ENCODE measurements at places on chromosomes 3 and 15.

- no peak for DNase-seq
Observed at GRCh38 chr3:98966862-98967546, 65.5 kb upstream of the DCBLD2 start.

DNA sequence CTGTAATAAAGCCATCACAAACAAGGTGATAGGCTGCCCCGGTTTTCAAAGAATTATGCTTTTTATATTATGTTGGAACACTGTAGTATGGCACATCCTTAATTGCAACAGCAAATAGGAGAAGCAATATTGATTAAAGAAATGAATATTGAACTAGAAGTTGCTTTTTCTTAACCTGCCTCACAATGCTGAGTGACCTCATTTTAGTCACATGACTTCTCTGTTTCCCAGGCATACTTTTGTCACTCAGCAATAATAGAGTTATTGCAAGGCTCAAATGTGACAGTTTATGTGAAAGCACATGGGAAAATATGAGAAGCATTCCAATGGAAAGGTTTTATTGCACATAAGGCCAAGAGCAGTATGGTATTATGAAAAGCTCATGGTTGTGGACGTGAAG is 400.7 kb downstream of the FGF12 start:
- no peak for DNase-seq

DNA sequence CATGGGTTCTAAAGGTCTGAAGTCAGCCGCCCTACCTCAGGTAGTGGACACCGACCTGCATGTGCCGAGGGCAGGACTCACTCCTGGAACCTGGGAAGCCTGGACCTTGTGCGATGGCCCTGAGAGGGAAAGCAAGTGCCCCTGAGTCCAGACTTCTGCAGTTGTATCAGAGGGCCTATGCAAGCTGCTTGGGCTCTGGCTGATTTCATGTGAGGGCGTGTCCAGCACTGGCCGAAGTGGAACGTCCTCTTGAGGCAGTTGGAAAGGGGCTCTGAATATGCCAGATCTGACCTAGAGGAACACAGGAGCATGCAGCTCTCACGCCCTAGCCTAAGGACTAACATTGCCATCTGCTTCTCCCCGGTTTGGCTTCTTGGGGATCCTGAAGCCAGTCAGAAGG is 2.5 kb upstream of the CAMP start:
- DNase-seq: no peak

GRCh38 chr15:94265982-94266381 is 34.6 kb downstream of the MCTP2 start:
- DNase-seq: no peak

GRCh38 chr3:87088430-87088992 is 97.6 kb upstream of the VGLL3 start:
- DNase-seq: no peak

DNA sequence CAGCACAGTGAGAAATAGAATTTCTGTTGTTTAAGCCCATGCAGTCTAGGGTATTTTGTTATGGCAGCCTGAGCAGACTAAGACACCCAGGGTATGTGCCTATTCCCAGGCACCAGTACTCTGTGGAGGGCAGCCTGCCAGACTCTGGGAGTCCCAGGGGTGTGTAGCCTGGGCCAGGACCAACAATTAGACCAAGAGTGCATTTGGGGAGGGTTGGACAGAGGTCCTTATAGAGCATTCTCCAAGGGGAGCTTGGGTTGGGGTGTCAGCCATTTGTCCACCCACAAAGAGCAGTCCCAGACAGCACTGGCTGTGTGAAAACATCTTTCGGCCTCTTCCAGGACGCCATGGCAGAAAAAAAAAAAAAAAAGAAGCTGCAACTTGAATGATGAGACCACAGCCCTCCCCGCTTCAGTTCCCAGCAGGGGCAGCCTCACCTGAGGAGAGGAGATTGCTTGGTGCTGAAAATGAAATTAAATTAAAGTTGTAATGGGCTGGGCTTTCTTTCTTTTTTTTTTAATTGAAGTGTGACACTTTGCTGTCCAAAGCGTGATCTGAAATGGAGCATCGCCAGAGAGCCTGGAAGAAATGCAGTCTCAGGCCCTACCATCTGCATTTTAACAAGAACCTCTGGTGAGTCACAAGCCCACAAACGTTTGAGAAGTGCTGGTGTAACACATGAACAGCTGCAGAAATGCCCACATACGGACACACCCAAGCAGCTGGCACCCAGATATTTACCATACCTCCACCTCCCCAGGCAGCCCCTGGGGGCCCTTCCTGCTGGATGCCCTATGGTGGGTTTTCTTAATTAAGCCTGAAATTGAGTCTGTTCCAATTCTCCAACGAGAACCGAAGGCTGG is 21.3 kb upstream of the CAV3 start:
- DNase-seq: no peak

- DNase-seq: peak; percentile 49
Observed at GRCh38 chr15:66882251-66883020, 180.4 kb downstream of the SMAD6 start.

- no peak for DNase-seq
Observed at GRCh38 chr3:101544161-101544850, 17.4 kb upstream of the TRMT10C start.

- DNase-seq: peak; percentile 97
Observed at GRCh38 chr3:107987036-107987939, 103.5 kb downstream of the CD47 start.

GRCh38 chr3:69499899-69500421 is 114.1 kb upstream of the FRMD4B start:
- DNase-seq: no peak

DNA sequence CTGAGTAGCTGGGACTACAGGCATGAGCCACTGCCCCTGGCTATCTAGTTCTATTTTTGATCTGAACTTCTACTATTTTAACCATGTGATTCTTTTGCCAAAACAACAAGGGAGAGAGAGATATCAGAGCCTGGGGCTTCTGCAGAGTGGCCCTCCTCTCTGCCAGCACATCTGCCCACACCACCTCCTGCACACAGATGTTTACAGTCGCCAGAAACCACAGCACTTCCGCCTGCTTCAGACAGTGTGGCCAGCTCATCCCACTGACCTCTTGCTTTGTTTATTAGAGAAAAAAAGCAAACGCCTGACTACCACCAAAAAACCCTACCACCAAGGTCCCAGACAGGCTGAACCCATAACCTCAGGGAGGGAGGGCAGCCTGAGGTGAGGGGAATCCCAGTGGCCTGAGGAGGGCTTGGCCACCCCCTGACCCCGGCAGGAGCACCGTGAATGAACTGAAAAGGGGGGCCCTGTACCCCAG is 85.9 kb upstream of the ABHD2 start:
- DNase-seq: no peak

Measured in PC-9 (cell line).